ENCODE measurements at places on chromosomes 1 and 21.

DNA sequence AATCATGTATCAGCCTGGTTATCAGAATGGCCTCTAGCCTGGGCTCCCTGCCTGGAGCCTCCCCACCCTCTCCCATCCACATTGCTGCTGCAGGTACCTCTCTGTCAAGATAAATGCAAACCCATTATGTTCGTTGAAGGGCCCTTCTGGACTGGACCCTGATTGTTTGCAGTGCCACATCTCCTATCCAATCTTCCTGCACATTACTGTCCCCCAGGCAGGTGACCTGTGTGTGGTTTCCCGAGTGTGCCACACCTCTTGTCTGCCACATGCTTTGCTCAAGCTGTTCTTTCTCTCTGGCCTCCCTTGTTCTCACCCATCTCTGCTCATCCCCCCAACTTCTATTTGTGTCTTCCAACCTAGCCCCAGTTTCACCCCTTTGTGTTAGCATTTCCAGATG lies 32.4 kb downstream of the IER5 start:
- DNase-seq: no peak

GRCh38 chr21:36089946-36090345 lies 20.1 kb downstream of the CBR1 start:
- no peak for DNase-seq

DNA sequence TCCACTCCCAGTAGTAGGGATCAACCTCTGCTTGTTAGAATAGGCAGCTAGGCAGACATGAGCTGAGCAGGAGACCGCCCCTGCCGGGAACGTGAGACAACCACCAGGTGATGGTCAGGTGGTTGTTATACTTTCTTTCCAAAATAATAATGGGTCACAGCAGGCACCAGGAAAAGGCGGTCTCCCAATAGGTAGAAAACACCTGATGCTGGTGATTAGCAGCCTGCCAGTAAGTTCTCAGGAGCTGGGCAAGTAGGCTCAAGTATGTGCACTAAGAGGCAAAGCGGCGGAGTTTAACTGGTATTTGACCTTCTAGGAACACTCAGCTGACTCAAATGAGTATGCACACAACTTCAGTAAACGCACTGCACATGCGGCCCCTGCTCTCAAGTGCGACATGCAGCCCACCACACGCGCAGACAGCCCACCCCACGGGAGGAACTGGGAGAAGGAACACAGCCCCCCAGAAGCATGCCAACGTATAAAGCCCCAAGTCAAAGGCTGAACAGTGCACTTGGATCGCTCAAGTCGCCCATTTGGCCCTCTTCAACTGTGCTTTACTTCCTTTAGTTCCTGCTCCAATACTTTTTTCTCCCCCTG lies 80.0 kb downstream of the DESI2 start:
- no peak for DNase-seq

- DNase-seq: no peak
Measured at GRCh38 chr1:25797939-25798338, 2.1 kb upstream of the SELENON start.

DNA sequence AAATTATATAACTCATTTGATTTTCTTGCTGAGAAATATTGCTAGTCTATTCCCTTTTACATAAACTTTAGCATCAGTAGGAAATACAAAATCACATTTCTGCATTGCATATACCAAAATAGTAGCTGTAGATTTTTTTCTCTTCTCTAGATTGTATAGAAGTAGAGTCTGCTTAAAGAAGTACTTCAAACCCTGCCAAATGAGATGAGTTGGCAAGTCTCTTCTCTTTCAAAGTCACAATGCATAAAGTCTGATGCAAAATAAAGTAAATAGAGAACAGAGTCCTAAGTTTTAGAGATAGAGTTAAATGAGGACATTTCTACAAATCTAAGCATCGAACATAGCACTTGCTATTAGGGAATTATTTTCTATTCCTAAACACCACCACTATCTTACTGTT lies 6.4 kb downstream of the PLPPR4 start:
- no peak for DNase-seq

DNA sequence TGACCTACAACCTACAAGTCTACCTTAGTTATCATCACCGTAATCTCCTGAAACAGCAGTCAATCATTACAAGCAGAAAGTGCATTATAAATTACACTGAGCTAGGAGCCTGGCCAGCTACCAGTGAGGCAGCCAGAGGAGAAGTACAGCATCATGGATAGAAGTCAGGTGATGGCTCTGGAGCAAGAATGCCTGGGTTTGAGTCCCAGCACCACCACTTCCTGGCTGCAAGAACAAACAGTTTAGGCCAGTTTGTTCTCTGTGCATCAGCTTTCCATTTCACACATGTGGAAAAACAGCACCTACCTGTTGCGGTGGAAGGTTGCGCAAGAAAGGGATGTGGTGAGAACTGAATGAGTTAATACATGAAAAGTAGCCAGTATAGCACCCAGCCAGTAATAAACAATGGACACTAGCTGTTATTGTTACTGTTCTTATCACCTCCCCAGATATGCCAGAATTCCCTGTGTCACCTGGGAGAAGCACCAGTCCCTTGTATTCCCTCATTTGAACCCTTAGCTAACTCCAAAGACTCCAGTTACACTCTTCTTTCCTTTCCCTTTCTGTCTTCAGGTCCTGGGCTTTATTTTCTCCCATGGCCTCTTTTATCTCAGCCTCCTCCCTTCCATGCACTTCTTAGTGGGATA lies 9.0 kb downstream of the CREG1 start:
- DNase-seq: no peak

- no peak for DNase-seq
Measured at GRCh38 chr1:45325851-45326506, 716 bp upstream of the HPDL start.

DNA sequence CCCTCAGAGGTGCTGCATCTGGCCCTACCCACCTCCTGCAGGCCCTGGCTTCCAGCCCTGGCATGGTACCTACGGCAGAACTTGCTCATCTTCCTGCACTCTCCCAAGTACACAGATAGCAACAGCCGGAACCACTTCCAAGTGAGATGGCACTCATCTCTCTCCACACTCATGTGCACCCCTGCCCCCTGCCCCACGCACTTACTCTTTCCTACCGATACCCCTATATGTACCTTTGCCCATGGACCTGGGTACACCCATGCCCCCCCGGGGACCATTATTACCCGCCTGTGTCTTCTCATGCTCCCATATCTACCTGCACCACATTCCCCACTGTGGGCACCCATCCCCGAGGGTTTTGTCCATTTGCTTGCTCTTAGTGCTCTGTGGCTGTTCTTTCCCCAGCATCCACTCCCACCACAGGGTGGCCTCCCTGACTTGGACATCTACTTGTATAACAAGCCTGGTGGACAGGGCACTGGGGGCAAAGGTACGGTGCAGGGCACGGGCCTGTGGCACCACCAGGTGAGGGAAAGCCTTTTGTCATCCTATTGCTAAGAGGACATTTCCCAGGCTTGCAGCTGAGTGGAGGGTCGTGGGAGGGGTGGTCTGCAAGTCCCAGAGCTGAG lies 14.7 kb downstream of the HYI start:
- DNase-seq: no peak

- no peak for DNase-seq
Measured at GRCh38 chr1:93620172-93620840, 61.3 kb downstream of the BCAR3 start.

DNA sequence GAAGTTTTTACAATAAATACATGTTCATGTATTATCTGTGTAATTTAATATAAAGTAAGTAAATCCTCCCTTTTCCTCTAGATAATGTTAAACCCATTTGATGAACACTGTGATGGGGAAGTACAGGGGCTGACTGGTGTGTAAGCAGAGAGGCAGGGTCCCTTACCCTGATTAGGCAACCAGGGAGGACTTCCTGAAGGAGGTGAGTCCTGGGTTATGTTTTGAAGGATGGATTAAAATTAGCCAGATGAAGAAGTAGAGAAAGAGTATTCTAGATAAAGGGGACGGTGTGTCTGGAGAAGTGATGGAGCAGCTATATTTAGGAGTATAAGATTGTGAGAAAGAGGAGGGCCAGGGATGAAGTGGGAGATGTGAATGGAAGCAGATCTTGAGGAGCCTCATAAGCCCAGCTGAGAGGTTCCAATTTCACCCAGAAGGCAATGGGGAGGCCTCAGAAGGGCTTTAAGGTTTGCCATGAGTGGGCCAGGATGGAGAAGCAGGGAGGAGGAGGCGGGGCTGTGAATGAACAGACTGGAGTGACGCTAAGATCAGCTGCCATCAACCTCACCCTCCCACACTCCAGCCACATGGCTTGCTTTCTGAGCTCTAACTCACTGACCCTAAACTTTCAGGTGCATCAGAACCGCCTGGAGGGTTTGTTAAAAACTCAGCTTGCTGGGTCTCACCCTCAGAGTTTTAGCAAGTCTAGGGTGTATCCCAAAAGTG lies 30.9 kb upstream of the ID3 start:
- no peak for DNase-seq

DNA sequence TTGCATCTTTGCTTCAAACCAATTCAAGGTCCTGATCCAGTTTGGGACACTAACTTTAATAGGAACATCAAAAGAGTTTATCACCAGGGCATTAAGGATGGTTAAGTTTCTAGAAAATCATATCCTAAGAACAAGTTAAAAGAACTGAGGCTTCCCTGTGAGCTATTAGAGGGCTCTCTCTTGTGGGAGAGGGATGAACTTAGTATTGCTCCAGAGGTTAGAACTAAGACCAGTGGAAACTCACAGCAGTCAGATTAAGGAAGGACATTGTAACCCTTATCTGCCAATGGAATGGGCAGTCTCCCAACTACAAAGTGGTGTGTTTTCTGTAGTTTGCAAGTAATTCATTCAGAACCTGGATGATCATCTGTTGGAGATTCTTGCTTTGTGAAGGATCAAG lies 36.8 kb downstream of the UBE2U start:
- no peak for DNase-seq

DNA sequence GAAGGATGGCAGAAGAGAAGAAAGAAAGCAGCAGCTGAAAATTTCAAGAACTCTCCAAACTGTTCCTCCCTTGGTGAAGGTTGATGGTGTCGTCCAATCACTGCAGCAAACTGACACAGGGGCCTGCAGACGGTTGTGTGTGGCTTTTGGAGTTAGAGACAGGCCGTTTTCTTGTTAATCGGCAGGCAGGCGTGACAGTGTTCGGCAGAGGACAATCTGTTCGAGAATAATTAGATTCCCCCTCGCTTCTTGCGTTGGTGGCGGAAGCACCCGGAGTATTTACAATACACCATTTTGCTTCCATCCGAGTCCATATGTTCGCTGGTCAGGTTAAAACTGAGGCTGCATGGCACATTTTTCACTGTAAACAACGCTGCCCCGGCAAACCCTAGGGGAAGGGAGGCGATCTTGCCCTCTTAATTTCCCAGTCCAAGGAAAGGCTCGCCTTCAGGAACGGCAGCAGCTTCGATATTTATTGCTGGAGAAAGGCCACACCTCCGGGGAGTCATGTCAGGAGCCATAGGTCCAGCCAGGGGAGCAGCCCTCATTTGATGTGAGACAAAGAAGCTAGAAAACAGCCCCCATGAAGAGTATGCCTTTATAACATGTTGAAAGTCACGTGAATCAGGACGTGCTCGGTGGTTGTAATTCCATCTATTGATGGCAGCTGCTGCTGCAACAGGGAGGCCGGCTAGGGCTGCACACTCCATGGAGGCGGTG lies 360.1 kb downstream of the SMYD3 start:
- DNase-seq: no peak

DNA sequence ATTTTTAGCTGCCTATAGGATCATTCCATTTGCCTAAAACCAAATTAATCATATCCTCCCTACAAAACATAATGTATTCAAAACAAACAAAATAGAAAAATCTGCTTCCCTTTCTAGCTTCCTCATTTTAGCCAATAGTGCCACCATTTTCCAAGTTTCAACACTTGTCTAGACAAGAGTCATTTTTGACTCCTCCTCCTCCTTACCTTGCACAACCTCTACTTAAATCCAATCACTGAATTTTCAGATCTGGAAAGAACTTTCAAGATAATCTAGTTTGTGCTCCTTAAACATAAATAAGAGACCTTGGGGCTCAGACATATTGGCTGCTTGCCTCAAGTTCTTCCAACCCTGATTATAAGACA lies 7.4 kb downstream of the STX6 start:
- DNase-seq: no peak

DNA sequence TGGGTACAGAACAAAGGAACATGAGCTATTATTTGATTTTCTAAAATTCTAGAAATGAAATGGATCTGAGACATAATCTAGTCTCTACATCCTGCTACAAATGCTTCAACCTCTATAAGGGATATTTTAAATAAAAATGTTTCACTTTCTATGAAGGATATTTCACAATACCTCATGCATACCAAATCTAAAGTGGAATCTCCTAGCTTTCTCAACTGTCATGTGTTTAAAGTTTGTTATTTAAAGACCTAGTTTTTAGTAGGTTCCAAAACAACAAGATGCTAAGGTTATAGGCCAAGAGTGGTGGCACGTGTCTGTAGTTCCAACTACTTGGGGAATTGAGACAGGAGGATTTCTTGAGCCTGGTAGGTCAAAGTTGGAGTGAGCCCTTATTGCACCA lies 47.6 kb downstream of the KDM5B start:
- no peak for DNase-seq

GRCh38 chr21:35034203-35034926 lies 14.7 kb downstream of the RUNX1 start:
- DNase-seq: no peak

GRCh38 chr1:168167806-168168205 lies 11.0 kb upstream of the TIPRL start:
- no peak for DNase-seq

DNA sequence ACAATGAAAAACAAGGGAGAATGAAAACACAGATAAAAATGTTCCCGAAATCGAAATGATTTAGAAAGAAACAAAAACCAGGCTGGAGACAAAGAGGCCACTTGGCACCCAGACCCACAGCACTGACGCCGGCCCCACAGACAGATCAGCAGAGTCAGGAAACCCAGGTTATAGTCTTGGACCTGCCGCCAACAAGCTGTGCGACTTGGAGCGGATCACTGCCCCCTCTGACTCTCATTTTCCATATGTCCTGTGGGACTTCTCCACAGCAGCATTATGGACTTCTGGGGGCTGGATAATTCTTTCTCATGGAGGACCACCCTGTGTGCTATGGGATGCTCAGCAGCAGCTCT lies 72.4 kb downstream of the MATN1 start:
- DNase-seq: no peak

Data from effector memory CD4-positive, alpha-beta T cell (primary cell).